ENCODE measurements at places on chromosomes 3 and 15.

GRCh38 chr3:122964811-122965210 is 62.8 kb downstream of the SEMA5B start:
- DNase-seq: no peak

- no peak for DNase-seq
Measured at GRCh38 chr3:170643831-170644230, 58.0 kb upstream of the SLC7A14 start.

- DNase-seq: no peak
Measured at GRCh38 chr3:171744158-171744741, 66.0 kb downstream of the PLD1 start.

GRCh38 chr15:69996321-69997160 is 101.2 kb downstream of the TLE3 start:
- no peak for DNase-seq

GRCh38 chr3:51391566-51392354 is 675 bp downstream of the RBM15B start:
- DNase-seq: peak; percentile 83

DNA sequence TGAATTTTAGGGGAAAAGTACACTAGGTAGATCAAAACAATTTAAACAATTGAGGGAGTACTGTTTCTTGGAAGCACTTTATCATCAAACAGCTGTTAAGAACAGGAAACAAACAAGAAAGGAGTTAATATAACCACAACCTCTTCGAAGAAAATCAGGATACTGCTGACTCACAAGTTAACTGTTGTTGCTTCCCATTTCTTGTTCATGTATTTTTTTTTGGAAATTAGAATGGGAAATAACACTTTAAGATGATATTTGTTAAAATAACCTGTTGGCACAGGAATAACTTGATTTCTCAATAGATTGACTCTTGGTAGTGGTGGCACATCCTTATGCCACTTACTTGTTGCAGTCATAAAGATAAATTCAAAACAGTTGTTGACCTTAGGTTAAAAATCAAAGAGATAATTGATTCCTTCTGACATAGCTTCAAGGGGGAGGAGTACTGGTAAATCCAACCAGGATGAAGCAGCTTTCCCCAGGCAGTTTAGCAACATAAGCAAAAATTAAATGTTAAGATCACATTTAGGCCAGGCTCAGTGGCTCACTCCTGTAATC is 3.3 kb downstream of the BNIP2 start:
- DNase-seq: no peak
